Activated CD8-positive, alpha-beta memory T cell treated with anti-CD3 and anti-CD28 coated beads, Interleukin-2, amount 10 ng/mL, durations not matched to agents 7 days and 5 days (primary cell): ENCODE measurements at places on chromosomes 1 and 21.

DNA sequence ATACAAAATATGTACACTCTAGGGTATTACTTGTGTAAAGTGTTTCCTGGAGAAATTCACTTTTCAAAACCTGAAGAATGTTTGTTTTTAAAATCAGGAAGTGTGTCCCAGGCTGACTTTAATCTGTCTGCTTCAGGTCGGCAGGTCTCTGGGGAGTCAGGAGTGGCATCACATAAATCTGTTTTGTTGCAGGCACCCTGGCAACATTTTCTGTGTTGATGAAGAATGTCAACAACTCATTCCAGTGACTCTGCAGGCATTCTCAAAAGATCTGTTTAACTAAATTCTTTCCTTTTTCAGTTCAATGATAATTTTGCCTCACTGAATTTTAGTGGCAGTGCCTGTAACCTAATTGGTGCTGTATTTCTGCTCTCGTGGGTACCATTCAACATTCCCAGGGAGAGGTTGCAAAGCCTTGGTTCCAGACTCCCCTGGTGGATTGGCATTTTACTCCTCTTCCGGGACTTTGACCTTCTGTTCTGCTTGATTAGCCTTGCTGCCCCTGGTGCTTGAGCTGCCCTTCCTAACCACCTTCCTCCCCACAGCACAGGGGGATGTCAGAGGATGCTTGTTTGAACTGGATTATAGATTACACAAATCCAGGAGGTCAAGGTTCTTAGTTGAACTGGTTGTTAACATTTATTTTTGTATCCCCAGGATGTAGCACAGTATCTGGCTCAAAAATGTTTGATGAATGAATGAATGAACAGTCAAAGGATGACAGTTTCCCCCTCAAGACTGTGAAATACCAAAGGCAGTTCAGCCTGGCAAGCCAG is 55.4 kb upstream of the LPGAT1 start:
- DNase-seq, result no peak

GRCh38 chr1:19442154-19443096 is 42.9 kb downstream of the CAPZB start:
- DNase-seq, result no peak

DNA sequence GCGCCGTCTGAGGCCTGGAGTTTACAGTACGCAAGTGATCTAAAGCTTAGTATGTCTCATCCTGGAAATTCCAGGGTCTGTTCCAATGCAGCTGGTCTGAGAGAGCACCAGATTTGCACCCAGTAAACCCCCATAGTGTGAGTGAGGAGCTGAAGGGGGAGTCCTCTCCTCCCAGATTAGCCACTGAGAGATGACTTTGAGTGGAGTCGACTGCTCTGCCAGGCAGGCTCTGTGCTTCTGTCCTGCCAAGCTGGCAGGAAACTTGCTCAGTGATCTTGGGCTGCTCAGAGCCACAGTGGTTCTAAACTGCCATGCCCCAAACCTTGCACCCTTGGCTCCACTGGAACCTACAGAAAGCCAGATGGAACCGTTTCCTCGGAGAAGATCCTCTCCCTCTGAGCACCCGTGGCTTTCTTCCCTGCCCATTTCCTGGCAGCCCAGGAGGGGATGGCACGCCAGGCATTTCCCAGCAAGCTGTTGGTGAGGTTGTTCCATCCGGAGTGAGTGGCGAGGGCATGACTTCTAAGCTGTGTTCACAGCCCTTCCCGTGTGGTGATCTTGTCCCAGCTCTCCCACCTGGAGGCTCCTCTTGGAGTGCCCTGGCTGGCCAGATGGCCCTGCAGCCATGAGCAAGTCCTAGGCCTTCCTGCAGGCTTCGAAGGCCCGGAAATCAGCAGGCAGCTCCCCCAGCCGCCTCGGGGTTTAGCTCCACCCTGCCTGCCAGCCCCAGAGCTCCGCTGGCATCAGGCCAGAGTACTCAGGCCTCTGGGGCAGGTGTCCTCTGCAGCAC is 125.9 kb upstream of the VAMP3 start:
- no peak for DNase-seq

DNA sequence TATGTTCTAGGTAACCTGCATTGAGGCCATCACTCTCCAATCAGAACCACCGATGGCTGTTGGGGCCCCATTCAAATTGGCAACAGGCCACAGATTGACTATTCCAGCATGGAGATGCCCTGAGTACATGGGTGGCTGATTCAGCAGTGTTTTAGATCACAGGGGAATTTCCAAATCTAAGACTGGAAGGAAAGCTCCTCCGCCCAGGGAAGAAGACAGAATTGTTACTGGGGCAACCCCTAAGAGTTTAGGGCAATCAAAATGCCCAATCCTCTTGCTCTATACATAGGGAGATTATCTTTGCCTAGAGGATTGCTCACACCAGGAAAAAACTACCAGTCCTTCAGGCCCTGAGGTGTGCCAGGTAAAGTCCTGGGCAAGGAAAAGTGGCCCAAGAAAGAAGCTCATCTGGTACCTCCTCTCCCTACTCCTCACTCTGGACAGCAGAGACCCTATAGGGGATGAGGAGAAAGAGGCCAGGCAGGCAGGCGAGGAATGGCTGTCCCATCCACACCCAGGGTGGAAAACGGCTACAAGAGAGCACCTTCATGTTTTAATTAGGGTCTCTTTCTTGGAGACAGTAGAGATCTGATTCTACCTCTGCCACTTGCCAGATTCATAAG is 5.8 kb downstream of the S100A8 start:
- no peak for DNase-seq

- DNase-seq, result no peak
Observed at GRCh38 chr1:216566641-216567205, 143.5 kb upstream of the USH2A start.

- DNase-seq, result no peak
Observed at GRCh38 chr1:210586771-210587170, 258.1 kb downstream of the HHAT start.

DNA sequence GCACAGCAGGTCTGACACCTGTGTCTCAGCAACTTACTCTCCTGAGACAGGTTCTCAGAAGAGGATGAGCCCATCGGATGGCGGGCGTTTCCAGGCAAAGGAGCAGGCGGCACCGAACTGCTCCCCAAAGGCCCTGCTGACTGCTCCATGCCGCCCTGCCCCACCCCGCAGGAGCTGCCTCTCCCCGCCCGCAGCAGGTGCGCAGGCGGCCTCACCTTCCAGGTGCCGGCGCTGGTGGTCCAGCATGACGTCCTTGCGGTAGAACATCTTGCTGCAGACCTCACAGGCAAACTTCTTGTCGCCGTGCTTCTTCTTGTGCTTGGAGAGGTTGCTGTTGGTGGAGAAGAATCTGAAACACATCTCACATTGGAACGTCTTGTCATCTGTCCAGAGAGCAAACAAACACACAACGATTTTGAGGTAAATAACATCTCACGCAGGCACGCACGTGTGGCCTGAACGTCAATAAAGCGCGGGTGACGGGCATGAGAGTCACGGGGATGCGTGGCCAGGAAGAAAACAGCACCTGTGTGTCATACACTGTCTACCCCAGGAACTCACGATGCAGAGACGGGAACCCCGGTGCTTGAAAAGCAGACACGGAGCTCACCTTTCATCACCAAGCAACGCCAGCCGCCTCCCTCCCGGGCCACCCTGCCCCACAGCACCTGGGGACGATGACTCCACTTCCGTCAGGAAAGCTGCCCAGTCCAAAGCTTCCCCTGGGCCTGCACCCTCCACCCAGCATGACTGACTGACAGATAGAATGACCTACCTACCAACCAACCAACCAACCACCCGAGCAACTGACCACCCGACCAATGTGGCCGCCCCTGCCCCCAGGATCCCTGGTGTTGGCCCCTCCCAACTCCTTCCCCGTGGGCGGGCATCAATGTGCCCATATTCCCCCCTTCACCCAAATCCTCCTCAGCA is 50.9 kb downstream of the PRDM15 start:
- DNase-seq, result no peak

DNA sequence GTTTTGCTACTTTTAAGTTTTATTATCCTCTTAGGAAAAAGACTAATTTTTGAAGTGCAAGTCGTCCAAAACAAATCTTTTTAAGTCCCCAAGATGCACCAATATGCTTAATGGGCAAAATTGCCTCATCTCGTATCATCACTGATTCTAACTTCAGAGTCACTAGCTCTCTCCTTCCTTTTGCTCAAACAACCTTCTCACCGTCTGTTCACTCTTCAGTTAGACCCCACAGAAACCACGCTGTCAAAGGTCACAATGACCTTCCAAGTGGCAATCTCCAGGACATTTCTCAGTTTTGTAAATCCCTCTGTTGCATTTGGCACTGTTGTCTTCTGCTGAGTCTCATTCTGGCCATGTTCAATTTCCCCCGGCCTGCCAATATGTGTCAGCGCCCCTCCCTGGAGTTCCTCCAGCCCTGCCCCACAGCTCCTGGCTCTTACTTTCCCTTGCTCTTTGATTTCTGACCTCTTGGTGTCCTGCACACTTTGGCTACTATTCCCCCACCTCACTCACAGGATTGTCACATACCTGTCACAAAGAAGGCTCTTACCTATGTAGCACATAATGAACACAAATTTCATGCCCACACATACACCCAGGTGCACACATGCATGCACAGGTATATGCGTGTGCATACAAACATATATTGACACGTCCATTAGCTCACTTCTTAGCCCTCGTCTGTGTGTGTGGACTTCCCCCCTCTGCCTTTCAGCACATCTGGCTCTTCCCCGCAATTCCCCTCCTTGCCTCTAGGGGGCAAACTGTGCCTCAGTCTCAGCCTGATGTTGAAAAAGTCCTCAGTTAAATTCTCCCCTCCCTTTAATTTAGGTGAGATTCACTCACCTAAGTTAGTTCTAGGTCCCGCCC is 354.0 kb upstream of the DUSP10 start:
- DNase-seq, result peak; percentile 63

- no peak for DNase-seq
Observed at GRCh38 chr1:64246294-64246917, 43.0 kb downstream of the UBE2U start.

DNA sequence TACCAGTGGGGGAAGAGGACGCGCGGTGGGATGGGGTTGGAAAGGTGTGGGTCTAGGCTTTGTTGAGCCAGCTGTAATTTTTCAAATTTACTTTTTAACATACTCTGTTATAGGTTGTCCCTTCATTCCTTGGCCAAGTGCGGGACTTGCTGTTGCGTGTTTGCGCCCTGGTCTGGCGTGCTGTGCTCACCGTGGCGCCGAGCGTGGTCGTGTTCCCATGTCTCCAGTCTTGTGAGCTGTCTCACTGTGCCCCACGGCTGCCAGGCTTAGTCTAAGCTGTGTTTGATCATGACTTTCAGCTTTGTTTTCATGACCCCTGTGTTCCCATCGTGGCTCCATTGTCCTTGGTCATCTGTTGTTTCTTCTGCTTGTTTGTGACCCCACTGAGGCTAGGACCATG is 26.0 kb downstream of the TRAPPC10 start:
- DNase-seq, result no peak

GRCh38 chr1:92123868-92124267 is 43.7 kb downstream of the BTBD8 start:
- no peak for DNase-seq

GRCh38 chr1:177849130-177849529 is 120.7 kb downstream of the SEC16B start:
- DNase-seq, result no peak

DNA sequence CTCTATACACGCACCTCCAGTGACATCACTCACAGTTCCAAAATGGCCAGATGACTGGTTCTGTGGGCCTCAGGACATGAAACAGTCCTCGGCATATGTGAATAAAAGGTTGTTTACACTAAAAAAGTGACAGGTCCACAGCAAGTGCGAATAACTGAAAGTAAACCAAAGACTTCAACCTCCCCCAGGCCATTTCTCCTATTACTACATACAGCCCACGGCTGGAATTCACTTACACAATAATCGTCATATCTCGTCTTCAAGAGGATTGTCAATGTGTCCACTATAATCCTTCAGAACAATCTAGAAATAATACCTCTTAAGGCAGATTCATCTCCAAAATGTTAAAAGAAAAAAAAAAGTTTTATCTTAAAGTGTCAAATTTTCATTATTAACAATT is 1.9 kb upstream of the PRDM15 start:
- no peak for DNase-seq

DNA sequence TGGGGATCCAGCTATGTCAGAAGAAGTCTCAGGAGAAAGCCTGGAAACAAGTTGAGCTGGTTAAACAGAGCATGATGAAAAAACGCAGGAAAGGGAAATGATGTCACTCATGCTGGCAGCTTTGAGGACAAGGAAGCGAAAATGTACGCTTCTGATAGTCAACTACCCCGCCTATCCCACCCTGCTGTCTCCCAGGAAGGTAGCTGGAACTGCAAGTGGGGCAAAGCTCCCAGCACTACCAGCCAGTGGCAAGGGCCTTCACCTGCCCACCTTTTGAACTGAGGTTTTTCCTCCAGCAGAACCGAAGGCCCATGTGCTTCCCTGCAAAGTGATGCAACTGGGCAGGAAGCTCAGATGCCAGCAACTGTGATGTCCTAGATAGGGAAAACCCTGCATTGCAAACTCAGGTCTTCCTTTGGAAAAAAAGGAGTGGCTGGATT is 6.3 kb upstream of the IL20 start:
- DNase-seq, result no peak
